ENCODE measurements at places on chromosomes 3 and 15.

GRCh38 chr3:184691397-184692231 lies 20.2 kb downstream of the MAGEF1 start:
- no peak for DNase-seq

GRCh38 chr3:151584566-151584965 lies 123.7 kb upstream of the IGSF10 start:
- DNase-seq: no peak

- no peak for DNase-seq
Observed at GRCh38 chr15:65646486-65646885, 24.7 kb downstream of the SLC24A1 start.

- no peak for DNase-seq
Observed at GRCh38 chr3:50515565-50516439, 12.4 kb upstream of the CACNA2D2 start.

GRCh38 chr3:194450341-194450740 lies 36.5 kb downstream of the ATP13A3 start:
- DNase-seq: no peak

DNA sequence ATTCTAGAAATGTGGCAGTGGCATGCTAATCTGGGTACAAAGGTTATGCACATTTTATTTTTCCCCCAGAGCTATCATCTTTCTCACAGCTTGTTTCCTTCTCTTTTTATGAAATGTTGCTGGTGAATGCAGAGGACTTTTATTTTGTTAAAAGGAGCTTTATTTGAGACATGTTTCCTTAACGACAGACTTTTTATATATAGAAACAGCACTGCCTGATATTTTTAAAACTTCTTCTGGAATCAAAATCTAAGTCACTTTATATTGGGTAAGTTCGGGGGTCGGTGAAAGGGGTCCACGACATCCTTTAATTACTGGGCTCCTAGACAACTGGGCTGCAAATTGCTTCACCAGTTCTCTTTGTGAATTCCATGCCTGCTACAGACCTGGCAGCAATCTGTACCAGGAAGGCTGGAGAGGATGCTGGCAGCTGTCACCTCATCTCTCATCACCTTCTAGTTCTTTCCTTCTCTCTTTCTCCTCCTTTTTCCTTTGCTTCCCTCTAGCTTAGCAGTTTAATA lies 464.7 kb downstream of the PDCD6IP start:
- no peak for DNase-seq

DNA sequence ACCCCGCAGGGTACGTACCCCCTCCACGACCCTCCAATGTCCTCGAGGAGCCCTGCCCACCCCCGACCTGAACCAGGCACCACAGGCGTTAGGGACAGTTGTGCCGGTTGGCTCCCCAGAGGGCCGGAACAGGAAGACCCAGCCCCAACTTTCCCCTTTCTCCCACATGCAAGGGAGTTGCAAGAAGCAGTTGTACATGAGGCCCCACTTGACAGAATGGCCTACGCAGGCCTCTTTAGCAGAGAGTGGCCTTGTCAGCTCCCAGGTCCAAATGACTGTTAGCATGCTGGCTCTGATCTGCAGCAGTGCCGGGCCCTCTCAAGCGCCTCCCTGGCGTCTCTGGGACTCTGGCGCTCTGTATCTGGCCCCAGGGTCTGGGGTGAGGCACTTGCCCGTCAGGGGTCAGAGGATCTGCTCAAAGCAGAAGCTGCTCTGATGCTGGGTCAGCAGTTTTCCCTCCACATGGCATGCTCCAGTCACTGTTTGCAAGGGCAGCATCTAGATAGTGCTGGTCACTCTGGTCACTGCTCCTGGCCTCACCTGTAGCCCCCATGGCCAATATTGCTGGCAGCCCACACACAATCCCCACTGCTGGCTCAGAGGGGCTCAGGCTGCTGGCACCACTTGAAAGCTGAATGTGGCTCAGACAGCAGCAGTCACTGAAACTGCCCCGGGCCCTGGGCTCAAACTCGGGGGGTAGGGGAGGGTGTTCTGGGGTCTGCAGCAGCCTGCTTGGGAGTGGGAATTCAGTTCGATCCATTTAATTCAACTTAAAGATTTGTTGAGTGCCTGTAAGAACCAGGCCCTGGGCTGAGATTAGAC lies 254.5 kb downstream of the FAM43A start:
- DNase-seq: no peak

- no peak for DNase-seq
Observed at GRCh38 chr3:30498587-30498967, 107.8 kb upstream of the TGFBR2 start.

DNA sequence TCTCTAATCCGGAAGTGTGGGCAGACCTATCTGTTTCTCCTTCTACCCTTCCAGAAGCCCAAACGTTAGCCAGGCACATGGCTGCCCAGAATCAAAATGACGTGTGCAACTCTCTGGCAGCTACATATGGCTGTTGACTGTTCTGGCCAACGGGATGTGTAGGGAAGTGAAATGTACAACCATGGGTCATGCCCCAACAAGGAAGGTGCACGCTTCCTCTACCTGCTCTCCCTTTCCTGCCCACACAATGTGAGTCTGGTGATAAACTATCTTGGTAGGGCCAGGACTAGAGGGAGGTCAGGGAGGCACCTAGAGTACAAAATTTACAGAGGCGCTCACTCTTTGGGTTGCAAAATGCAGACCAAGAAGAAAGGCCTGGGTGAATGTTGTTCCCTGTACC lies 495.9 kb upstream of the PROK2 start:
- no peak for DNase-seq

DNA sequence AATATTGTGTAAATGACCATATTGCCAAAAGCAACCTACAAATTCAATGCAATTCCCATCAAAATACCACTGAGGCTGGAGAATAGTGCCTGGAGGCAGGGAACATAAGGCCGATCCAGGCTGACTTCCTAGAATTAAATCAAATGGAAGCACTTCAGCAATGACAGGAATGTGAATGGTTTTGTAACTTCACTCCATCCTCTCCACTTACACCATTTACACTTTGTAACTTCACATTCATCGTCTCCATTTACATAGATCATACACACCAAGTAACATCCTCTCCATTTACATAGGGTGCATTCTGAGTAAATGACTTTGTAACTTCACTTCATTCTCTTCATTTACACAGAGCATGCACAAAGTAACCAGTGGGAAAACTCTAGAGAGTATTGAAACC lies 11.6 kb downstream of the STRIT1 start:
- DNase-seq: no peak

GRCh38 chr3:37741644-37742043 lies 120.0 kb upstream of the CTDSPL start:
- DNase-seq: no peak

DNA sequence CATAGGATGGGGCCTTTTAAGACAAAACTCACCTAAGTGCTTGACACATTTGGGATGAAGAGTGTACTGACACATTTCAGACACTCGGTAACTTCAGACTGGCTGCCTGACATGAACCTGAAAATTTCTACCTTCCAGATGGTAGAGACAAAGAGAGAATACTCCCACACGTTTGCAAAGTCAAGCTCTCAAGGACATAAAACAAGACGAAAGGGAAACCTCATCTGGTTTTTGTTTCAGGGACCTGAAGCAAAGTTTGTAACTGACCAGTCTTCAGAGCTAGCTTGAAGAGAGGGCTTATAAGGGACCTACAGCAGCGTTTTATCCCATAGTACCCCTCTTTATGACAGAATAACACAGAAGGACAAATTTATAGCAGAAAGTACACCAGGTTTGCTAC lies 41.9 kb downstream of the ZNF621 start:
- no peak for DNase-seq

DNA sequence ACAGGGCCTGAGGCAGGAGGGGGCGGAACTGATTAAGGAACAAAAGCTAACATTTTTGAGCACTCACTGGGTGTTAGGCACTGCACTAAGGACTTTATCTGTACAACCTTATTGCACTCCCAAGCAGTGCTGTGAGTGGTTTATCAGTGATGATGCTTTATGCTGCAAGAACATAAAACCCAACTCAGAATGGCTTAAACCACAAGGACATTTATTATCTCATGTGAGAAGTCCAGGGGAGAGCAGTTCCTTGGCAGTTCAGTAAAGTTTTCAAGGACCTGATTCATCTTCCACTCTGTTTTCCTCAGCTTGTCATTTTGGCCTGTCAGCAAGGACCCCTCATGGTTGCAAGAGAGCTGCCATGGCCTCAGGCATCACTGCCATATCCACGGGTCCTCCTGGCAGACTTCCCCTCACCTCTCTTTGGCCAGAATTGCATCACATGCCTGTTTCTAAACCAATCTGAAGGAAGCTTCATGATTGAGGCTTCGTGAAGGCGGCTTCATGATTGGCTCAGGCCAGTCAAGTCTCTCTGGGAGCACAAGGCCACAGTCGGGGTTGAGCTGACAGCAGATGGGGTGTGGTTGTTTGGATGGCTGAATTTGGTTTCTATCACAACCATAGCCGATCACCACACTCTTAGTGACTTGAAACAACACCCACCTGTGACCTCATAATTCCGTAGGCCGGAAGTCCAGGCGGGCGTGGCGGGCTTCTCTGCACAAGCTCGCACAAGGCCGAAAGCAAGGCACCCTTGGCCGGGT lies 15.8 kb downstream of the EFCC1 start:
- no peak for DNase-seq

GRCh38 chr15:35693286-35693685 lies 147.3 kb upstream of the DPH6 start:
- DNase-seq: no peak

DNA sequence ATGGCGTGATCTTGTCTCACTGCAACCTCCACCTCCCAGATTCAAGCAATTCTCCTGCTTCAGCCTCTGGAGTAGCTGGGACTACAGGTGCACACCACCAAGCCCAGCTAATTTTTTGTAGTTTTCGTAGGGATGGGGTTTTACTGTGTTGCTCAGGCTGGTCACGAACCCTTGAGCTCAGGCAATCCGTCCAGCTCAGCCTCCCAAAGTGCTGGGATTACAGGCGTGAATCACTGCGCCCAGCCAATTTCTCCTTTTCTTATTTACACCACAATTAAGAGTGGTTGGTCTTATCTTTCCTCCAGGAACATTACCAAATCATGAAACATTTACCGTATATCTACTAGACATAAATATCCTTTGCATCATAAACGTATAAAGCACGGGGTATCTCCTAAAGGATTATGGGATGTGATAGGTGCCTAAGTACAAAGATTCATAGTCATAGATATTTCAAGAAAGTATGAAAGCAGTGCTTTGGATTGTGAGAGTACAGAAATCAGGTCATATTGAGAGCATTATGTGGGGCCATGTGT lies 194.5 kb downstream of the RBMS3 start:
- no peak for DNase-seq

GRCh38 chr3:16704941-16705340 lies 99.7 kb upstream of the DAZL start:
- no peak for DNase-seq

Measured in stimulated activated naive CD4-positive, alpha-beta T cell treated with Interleukin-2 at 50 U/mL for 16 hours (primary cell).